Activated CD4-positive, alpha-beta T cell treated with anti-CD3 and anti-CD28 coated beads for 24 hours (primary cell): ENCODE measurements at places on chromosomes 13 and 19.

- peak; percentile 30 for DNase-seq
Observed at GRCh38 chr19:15532779-15533521, 24.6 kb downstream of the CYP4F22 start.

GRCh38 chr19:20660473-20661140, 764 bp downstream of the ZNF626 start:
- DNase-seq = no peak

DNA sequence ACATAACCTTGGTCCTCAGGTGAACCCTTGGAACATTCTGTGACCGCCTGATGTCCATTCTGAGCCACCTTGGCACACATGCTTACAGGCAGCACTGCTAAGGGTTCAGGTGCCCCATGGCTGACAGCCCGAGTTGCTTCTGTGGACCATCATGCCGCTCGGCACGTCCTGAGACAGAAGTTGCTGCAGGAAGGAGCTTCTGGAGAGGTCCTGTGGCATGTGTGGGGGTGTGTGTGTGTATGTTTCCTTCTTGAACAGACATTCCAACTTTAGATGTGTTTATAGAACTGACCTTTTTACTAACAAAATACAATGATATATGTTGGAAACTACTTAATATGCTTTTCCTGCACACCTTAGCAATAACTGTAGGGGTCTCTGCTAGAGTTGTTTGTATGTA, 4.8 kb upstream of the C1QTNF9 start:
- DNase-seq = no peak

GRCh38 chr13:37379841-37380240, 218.7 kb downstream of the POSTN start:
- no peak for DNase-seq

- no peak for DNase-seq
Observed at GRCh38 chr19:12792051-12792852, 966 bp downstream of the JUNB start.

DNA sequence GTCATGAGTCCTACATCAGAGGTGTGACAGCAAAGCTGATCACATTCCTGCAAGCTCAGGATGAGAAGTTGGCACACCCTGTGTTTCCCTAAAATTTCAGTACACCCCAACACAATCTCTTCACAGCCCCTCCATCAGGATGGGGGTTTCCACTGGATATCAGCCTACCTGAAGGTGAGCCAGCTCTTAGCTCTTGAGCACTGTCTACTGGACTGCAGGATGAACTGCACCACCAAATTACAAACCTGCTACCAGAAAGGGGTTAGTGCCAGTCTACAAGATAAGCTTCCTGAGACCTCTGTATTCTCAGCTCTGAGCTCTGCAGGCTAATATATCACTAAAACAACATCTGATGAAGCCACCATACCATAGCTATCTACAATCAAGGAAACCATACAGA, 1616.2 kb upstream of the SPRY2 start:
- no peak for DNase-seq

DNA sequence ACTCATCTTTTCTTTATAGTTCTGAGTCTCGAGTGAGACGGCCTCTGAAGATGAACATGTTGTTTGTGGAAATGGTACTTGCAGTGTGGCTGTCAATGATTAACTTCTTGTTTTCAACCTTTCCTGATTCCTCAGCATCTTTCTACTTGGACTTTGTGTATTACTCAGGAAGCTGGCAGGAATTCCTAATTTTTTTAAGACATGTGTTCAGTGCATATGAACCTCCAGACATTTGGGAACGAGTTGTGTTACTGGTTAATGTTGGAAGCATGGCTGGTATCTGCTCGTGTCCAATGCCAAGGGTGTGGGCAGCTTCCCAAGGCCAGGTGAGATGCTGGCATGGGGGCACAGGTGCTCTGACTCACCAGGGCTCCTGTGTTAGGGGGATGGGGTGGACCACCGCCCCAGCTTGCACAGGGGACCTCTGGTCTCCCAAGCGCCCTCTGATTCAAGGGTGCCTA, 61.1 kb upstream of the MCF2L start:
- DNase-seq = no peak

DNA sequence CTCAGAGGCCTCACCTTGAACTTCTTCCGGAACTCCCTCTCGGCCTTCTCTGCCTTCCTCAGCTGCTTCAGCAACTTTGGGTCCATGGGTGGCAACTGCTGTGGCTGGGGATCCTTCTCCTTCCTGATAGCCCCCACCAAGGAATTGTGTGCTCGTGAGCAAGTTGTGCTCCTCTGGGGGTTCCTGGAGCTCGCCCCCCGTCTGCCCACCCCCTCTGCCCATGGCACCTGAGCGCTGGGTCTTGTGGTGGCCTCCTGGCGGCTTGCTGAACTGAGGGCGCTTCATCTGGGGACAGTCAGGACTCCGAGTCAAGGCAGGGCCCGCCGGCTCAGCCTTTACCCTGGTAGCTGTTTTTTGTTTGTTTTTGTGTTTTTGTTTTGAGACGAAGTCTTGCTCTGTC, 11.6 kb downstream of the PRAM1 start:
- no peak for DNase-seq

DNA sequence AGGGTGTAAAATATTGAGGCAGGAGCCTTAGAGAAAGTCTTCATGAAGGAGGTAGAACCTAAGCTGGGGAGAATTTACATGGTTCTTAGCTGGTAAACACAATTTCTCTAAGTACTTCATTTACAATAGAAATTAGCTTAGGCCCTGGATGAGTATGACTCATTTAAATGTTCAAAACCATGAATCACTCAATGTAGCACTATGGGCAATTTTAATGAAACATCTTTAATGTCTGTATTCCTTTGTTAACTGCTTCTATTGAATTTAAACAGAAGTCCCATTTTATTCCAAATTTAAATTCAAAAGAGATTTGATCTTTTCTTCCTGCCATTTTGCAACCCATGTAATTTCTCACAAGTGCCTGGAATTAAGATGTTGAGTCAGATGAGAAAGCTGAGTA, 252.1 kb downstream of the RFC3 start:
- DNase-seq = no peak

- no peak for DNase-seq
Observed at GRCh38 chr13:38590230-38590629, 96.6 kb upstream of the FREM2 start.

- DNase-seq = no peak
Observed at GRCh38 chr13:109205315-109205714, 575.9 kb downstream of the MYO16 start.

GRCh38 chr13:45391926-45392325, 26.2 kb downstream of the SLC25A30 start:
- no peak for DNase-seq

- no peak for DNase-seq
Observed at GRCh38 chr13:109628251-109628699, 158.1 kb downstream of the IRS2 start.

- peak; percentile 5 for DNase-seq
Observed at GRCh38 chr19:53432088-53432661, 391 bp downstream of the ZNF761 start.

DNA sequence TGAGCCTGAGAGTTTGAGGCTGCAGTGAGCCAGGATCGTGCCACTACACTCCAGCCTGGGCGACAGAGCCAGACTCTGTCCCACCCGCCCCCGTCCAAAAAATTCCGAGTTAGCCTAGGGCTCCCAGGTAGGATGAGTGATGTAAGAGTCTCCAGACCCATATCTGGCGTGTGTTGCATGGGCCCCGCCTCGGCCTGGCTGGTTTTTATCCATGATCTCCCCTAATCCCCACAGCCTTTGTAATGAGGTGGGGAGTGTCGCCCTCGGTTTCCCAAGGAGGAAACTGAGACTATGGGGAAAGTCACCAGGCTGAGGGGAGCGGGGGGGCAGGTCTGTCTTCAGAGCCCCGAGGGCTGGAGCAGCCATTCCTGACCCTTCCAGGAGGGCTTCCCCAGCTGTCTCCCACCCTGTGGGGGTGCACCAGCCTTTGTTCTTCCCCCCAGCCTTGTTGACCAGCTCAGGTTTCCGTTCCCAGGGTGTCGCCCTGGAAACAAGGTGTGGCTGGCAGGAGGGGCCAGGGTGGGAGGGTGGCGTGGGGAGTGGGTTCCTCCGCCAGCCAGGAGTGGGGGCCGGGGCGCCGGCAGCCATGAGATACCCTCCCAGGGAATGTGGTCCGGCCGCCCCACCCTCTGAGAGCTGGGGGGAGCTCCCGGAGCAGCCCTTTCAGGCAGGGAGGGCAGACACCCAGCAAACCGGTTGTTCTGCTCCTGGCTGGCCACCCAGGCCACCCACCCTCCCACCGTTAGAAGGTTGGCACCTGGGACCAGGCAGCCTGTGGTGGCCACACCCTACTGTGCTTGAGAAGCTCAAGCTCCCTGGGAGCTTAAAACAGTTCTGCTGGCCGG, 11.5 kb downstream of the MYH14 start:
- DNase-seq = no peak

DNA sequence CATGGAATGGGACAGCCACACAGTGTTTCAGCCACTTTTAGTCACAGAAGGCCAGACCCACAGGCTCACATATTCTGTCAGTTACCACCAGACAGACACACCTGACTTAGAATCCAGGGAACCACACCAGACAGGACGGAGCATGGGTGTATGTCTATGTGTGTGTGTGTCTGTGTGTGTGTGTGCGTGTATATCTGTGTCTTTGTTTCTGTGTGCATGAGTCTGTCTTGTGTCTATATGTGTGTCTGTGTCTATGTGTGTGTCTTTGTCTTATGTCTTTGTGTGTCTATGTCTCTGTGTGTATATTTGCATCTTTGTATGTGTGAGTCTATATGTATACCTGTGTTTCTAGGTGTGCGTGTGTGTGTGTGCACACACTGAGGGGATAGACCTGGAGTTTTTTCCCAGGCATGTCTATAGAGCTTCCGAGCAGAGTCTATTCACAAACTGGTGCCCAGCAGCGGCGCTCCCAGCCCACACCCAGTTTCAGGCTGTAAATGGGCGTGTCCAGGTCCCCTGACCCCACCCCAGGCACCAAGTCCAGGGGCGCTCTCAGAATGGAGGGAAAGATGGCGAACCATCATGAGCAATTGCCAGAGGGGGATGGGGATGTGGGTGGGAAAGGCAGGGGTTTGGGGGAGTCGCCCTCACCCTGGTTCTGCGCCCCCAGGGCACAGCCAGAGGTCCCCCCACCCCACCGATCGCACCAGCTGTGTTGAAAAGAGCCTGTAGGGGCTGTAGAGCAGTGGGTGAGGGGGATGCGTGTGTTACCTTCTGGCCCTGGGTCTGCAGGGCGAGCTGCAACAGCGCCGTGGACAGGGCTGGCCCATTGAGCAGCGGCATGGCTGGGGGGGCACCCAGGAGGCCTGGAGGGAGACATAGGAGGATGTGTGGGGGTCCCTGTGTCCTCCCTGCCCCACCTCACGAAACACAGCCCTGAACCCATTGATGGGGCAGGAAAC, 6.3 kb upstream of the FDX2 start:
- no peak for DNase-seq

GRCh38 chr19:30428844-30429243, 56.7 kb downstream of the ZNF536 start:
- DNase-seq = no peak

- no peak for DNase-seq
Observed at GRCh38 chr19:35166100-35167063, 11.8 kb downstream of the FXYD5 start.

DNA sequence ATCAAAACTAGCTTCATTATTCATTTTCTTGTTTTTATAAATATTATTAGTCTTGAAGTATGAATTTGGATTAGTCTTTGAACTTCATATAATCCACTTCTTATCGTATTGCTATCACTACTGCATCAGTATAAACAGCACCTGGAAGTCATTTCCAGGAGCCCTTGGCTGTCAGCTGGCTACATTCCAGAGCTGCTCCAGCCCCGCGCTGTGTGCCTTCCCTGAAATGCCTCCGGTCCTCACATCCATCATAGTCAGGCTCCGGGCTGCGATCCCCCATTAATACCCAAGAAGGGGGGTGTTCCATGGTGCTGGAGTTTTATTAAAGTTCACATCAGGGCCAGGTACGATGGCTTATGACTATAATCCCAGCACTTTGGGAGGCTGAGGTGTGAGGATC, 124.3 kb upstream of the GJB6 start:
- no peak for DNase-seq

- DNase-seq = no peak
Observed at GRCh38 chr13:58906329-58907007, 1257.3 kb downstream of the DIAPH3 start.

DNA sequence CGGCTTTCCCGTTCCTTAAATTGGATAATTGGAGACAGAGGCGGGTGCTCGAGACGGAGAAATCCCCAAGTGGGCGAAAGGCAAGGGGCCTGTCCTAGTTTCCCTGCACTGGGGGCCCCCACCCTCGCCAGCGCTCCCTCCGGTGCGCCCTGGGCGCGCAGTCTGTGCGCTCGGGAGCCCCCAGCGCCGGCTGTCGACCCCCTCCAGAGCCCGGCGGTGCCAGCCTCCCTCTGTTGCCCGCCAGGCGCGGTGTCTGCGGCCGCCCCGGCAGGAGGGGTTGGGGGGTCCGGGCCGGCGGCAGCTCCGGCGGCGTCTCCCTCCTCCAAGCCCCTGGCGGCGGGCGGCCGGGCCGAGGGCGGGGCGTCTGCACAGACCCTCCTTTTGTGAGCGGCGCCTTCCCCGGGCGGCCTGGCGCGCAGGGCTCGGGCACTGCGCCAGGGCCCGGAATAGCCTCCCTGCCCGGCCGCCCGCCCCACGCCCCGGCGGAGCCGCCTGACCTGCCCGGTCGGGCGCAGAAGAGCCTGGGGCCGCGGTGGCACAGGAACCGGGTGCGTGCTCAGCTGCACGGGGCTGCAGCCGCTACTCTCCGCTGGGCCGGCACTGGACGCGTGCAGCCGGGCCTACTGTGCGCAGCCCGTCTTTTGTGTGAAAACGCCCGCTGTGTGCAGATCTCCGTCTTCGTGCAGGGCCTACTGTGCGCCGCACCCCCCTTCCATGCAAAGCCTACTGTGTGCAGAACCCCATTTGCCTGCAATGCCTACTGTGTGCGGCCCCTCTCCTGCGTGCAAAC, 13.2 kb downstream of the GADD45B start:
- no peak for DNase-seq

- no peak for DNase-seq
Observed at GRCh38 chr13:73177916-73178565, 119.2 kb downstream of the KLF5 start.

DNA sequence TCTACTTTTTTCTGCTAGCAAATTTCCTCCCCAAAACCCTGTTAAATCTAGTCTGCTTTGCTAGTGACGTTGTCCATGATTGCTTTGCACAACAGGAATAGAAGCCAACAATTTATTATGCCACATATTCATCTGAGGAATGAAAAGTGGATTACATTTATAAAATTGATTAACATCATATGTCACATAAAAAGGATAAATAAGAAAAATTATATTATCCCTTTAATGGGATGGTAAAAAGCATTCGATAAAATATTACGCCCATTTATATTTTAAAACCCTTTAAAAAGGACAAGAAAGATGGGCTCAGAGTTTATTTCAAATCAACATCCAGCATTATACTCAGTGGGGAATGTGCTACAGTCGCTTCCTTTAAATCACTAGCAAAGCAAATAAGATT, 991.7 kb downstream of the DIAPH3 start:
- DNase-seq = no peak

- DNase-seq = peak; percentile 25
Observed at GRCh38 chr13:78978381-78978998, 319.5 kb upstream of the OBI1 start.

- DNase-seq = no peak
Observed at GRCh38 chr13:92379371-92379770, 847.2 kb upstream of the GPC6 start.

DNA sequence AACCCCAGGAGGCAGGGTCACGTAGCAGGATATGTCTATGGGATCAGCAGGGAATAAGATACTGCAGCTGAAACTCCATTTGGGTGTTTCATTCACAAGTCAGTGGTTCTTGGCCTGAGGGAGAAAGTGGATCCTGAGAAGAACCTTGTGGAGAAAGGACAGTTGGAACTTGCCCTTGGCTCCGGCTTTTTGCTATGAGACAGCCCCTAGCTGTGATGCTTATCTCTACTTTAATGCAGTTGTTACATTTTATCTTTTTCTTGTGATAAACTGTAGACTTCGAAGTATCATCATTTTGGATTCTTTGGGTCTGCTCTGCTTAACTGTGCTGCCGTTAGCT, 6.0 kb upstream of the SCEL start:
- DNase-seq = no peak
